ENCODE measurements at places on chromosomes 5 and 9.

- H3K4me3 ChIP-seq, result no peak overlapping the region
- peaks cover 70% of the 10 kb centered on the region for H3K36me3 ChIP-seq
- ATAC-seq, result no peak
- no peak overlapping the region for H3K27ac ChIP-seq
- no peaks in the 10 kb centered on the region for H3K4me1 ChIP-seq
Observed at GRCh38 chr5:79666758-79667157, 22.9 kb upstream of the CMYA5 start.

DNA sequence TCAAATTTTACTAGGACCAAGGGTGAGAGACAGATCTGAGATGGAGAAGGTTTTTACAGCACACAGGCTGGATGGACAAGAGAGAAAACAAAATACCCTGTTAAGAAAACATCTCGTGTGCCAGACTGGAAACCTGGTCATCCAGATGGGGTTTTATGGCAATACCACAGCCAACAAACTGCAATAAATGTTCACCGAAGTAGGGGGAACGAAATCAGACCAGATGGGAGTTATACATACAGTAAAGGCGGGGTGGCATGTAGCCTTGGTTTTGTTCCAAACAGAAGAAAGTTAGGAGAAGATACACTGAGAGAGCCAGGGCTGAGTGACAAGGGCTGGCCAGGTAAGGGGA lies 63.3 kb downstream of the DCP2 start:
- no peaks in the 10 kb centered on the region for H3K27me3 ChIP-seq
- no peak for ATAC-seq
- no peak overlapping the region for H3K4me3 ChIP-seq
- H3K4me1 ChIP-seq, result no peaks in the 10 kb centered on the region

GRCh38 chr5:158513490-158514318 lies 586.0 kb downstream of the EBF1 start:
- no peak overlapping the region for H3K27ac ChIP-seq
- H3K36me3 ChIP-seq, result no peaks in the 10 kb centered on the region
- no peaks in the 10 kb centered on the region for H3K4me1 ChIP-seq
- no peak for ATAC-seq
- H3K27me3 ChIP-seq, result no peaks in the 10 kb centered on the region

DNA sequence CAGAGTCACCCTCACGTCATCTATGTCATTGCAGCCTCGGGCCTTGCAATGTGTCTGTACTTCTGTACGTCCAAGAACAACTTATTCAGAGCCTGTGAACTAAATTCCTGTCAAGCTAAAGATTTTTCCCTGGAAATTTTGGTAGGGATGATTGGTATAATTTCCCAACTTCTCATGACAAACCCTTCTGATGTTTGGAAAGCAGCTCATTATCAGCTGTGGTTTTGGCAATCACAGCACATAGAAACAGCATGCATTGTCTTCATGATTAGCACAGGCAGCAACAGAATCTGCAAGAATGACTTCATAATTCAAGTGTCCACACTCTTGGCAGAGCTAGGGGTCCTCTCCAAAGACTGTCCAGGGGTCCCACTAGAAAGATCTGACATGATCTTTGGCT lies 49.5 kb downstream of the APBA1 start:
- H3K4me1 ChIP-seq, result no peaks in the 10 kb centered on the region
- H3K36me3 ChIP-seq, result no peaks in the 10 kb centered on the region
- no peak overlapping the region for H3K27ac ChIP-seq
- no peak overlapping the region for H3K4me3 ChIP-seq

DNA sequence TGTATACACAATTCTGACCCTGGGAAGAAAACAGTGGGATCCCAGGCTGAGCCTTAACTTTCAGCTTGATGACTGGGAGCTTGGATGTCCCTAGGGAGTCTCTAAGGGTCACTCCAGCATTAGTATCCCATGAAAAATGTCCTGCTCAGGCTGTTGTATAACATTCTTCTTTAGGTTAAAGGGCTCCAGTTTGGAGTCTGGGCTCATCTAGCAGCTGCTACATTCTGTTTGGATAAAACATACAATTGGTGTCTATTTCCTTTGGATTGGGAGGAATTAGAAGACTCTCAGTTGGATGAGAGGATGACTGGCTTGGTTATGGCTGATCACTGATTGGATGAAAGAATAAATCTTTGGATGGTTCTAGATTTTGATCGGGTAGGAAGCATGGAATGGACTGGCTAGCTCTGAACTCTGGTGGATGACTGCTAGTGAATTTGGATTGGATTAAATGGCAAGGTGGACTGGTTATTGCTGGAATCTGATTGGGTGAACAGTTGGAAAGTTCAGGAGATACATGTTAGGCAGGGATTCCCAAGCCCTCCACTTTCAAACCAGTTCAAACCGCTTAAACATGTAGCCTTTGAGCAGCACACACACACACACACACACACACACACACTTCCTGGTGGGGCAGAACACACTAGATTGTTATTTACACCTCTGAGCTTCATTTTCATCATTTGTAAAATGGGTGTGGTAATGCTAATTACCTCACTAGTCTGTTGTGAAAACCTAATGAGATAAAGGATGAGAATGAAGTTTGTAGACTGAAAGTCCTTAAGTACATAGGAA lies 7.1 kb upstream of the MYOZ3 start:
- H3K27ac ChIP-seq, result no peak overlapping the region
- H3K4me1 ChIP-seq, result peaks cover 15% of the 10 kb centered on the region
- H3K4me3 ChIP-seq, result no peak overlapping the region
- no peaks in the 10 kb centered on the region for H3K27me3 ChIP-seq
- H3K36me3 ChIP-seq, result peaks cover 39% of the 10 kb centered on the region

DNA sequence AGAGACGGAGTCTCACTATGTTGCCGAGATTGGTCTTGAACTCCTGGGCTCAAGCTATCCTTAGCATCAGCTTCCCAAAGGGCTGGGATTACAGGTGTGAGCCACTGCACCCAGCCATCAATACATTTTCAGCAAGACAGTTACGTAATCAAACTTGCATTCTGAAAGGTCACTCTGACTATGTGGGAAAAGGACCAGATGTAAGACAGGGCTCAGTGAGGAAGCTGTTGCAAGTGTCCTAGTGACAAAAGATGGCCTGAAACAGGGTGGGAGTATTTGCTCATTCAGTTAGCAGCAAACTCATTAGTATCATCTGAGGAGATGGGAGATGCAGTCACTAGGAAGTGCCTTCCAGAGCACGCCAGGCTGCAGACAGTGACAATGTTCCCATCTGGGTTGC lies 16.9 kb downstream of the MED27 start:
- H3K4me1 ChIP-seq, result no peaks in the 10 kb centered on the region
- H3K4me3 ChIP-seq, result no peak overlapping the region
- no peak overlapping the region for H3K27ac ChIP-seq
- H3K27me3 ChIP-seq, result no peaks in the 10 kb centered on the region
- no peak for ATAC-seq

DNA sequence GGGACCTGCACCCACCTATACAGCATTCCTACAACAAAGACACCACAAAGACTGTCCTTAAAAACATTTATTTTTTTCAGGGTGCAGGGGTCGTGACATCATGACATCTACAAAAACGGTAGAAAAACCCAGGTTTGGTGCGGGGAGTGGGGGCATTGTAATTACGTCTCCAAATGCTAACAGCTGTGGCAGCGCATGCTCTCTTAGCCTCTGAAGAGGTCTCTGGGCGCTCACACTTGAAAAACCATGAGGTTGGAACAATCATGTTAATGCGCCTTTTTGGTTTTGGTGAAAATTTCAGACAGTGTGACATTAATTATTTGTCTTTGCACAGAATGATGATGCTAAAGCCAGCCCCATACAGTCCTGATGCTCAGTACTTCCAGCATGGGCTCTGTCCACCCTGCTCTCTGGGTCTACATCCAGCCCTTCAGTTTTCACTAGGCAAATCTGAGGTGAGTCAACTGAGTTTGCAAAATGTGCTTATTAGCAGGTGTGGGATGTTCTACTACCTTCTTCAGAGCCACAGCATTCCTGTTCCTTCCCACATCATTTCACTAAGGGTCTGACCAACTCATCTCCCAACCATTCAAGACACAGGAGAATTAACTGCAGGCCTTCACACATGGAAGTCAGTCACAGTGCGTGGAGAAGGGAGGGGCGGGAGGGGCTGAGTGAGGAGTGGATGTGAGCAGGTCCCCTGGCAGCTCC lies 14.1 kb downstream of the ALDH1B1 start:
- no peak for ATAC-seq
- H3K36me3 ChIP-seq, result no peaks in the 10 kb centered on the region
- no peak overlapping the region for H3K27ac ChIP-seq
- H3K27me3 ChIP-seq, result no peaks in the 10 kb centered on the region
- H3K4me3 ChIP-seq, result no peak overlapping the region
- no peaks in the 10 kb centered on the region for H3K4me1 ChIP-seq

GRCh38 chr9:13139641-13140171 lies 139.8 kb downstream of the MPDZ start:
- H3K27me3 ChIP-seq, result no peaks in the 10 kb centered on the region
- no peaks in the 10 kb centered on the region for H3K36me3 ChIP-seq
- H3K4me1 ChIP-seq, result peaks cover 24% of the 10 kb centered on the region
- H3K27ac ChIP-seq, result no peak overlapping the region

GRCh38 chr5:157828105-157828943 lies 30.6 kb downstream of the CLINT1 start:
- H3K4me3 ChIP-seq, result no peak overlapping the region
- H3K27ac ChIP-seq, result peak overlapping the region; percentile 79
- peak; percentile 36 for ATAC-seq
- peaks cover 65% of the 10 kb centered on the region for H3K4me1 ChIP-seq

DNA sequence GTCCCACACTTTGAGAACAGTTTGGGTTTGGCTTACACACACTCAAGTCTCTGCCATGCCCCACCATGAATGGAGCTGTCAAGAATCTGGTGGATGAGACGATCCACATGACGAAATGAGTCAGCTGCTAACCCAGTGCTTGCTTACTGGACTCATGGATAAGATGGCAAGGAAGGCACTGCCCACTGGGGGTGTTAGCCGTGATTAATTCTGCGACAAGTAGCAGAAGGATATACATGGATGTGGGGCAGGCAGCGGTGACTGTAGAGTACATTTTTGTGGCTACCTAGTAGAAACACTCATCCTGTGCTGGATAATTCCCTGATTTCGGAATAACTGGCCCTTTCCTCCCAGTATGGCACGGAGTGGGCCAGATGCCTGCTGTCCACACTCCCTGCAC lies 77.5 kb downstream of the SPATA31C2 start:
- no peaks in the 10 kb centered on the region for H3K36me3 ChIP-seq
- H3K4me3 ChIP-seq, result no peak overlapping the region
- no peak overlapping the region for H3K27ac ChIP-seq
- ATAC-seq, result no peak
- no peaks in the 10 kb centered on the region for H3K27me3 ChIP-seq

DNA sequence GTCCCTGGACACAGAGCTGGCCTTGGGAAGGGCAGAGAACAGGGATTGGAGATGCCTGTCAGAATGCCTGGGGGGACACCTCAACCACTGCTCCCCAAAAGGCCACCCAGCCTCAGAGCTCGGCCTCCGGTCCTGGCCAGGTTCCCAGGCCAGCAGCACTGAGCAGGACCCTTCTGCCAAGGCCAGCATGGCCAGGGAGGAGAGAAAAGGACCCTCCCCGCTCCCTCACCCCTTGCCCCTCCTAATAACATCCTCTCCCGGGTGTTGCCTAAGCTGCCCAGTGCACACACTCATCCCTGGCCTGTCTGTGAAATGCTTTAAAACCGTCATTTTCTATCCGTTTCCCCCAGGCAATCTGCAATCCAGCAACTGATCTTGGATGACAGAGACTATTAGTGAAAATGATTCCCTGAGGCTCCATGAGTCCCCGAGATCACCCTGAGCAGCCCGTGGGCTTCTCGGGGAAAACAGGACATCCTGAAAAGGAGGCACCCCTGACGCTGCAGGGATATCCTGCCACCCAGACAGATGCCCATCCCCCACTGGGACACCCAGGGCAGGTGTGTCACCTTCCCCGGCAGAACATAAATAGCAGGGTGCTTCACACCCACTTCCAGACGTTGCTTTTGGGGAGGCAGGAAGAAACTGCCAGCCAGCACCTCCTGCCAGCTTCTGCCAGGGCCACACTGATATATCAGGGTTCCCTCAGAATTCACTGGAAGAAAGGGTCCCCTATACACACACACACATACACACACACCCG lies 75.3 kb downstream of the ADAMTS2 start:
- ATAC-seq, result no peak
- H3K27me3 ChIP-seq, result peaks cover 5% of the 10 kb centered on the region

DNA sequence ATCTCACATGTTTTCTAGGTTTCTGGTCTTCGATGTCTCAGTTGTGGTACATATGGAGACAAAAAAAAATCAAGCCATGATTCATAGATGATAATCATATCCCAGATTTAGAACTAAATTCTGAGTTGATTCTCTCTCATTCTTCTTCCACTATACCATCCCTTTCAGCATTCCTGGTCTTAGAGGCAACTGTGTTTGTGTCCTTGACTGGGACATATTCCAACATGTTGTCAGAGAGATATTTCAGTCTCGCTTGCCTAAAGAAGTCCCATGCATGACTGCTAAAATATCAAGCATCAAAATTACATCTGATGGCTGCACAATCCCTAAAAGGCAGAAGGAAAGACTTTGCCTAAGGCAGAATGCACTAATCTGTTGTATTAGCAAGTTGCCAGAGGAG lies 236.6 kb downstream of the PSAT1 start:
- H3K4me1 ChIP-seq, result no peaks in the 10 kb centered on the region
- ATAC-seq, result no peak
- H3K27ac ChIP-seq, result no peak overlapping the region
- H3K36me3 ChIP-seq, result no peaks in the 10 kb centered on the region
- H3K4me3 ChIP-seq, result no peak overlapping the region

GRCh38 chr9:91034976-91035824 lies 233.6 kb downstream of the SYK start:
- H3K27ac ChIP-seq, result no peak overlapping the region
- ATAC-seq, result no peak
- H3K4me3 ChIP-seq, result no peak overlapping the region
- H3K36me3 ChIP-seq, result no peaks in the 10 kb centered on the region
- peaks cover 7% of the 10 kb centered on the region for H3K27me3 ChIP-seq

DNA sequence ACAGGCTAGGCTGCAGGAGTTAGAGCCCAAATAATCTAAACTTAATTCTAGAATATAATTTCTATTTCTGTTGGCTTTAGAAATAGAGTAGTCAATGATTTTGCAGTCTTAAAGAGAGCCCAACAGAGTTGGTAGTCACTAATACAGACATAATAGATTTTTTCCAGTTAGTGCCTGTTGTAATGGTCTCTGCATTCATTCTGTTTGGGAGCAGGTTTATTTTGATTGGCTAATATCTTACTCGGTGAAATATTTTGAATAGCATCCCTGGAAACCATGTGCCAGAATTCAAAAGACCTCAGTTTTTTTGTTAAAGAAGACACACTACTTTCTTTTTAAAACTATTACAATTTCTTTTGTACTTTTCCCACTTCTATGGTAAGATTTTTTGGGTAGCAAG lies 107.2 kb downstream of the RASGRF2 start:
- H3K27ac ChIP-seq, result no peak overlapping the region
- H3K4me1 ChIP-seq, result no peaks in the 10 kb centered on the region
- no peak overlapping the region for H3K4me3 ChIP-seq
- ATAC-seq, result no peak

GRCh38 chr5:140631036-140631417 lies 1.9 kb downstream of the CD14 start:
- no peaks in the 10 kb centered on the region for H3K36me3 ChIP-seq
- no peak overlapping the region for H3K27ac ChIP-seq
- no peaks in the 10 kb centered on the region for H3K4me1 ChIP-seq
- no peak overlapping the region for H3K4me3 ChIP-seq
- no peaks in the 10 kb centered on the region for H3K27me3 ChIP-seq

Data from gastroesophageal sphincter (tissue), 4 donors.